Stimulated activated CD4-positive, alpha-beta T cell treated with anti-CD3 and anti-CD28 coated beads, Interleukin-15, amount 100 ng/mL, for 24 hours (primary cell): ENCODE measurements at places on chromosomes 5 and 9.

- no peak for DNase-seq
Measured at GRCh38 chr5:42121401-42121800, 196.3 kb downstream of the FBXO4 start.

DNA sequence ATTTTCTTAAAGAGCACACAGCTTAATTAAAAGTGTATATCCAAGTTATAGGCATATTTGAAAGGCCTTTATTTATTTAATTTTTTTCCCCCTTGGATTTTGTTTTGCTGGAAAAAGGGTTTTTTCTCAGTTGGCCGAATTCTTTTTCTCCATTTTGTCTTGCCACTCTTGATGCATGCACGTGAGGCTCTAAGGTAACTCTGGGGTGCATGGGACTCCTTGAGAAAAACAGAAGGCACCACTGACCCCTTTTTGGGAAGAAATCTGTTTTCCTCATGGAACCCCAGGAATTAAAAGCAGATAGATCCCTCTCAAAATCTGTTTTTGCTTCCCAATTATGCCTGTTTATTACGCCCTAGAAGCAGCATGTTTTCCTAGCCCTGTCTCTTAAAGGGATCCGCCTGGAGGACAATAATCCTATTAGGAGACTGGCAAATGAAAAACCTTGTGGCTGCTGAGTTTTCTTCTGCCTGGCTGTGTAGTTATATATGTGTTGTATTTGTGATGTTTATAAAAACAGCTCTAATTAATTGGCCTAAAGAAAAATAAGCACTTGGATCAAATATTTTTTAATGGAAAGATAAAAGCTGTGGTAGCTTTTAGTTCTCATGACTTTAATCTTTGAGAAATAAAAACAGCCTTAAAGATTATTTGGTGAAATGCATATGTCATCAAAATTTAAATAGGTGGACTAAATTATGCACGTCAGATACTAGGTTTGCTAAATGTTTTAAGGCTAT lies 435.1 kb upstream of the CDH9 start:
- no peak for DNase-seq

GRCh38 chr5:2904956-2905355 lies 153.5 kb upstream of the IRX2 start:
- DNase-seq, result no peak

DNA sequence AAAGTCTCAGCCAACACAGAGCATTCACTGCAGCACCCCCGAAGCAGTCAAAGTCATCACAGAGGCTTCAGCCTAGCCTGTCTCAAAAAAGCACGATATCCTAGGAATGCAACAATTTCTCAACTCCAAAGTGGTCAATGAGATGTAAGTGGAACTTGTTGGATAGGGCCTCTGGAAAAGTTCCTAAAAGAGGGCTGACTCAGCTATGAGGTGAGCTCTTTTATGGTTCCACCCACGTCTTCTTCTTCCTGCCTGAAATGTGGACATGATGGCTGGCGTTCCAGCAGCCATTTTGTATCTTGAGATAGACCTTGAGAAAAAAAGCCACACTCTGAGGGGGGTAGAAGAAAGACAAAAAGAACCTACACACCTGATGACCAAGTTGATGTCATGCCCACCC lies 32.5 kb upstream of the TRIO start:
- DNase-seq, result no peak

- no peak for DNase-seq
Measured at GRCh38 chr5:43615445-43616184, 12.6 kb downstream of the NNT start.
